ENCODE measurements at places on chromosomes 11 and 22.

- DNase-seq = no peak
Observed at GRCh38 chr11:2518111-2518982, 73.5 kb downstream of the KCNQ1 start.

GRCh38 chr11:128776424-128777284, 82.8 kb downstream of the FLI1 start:
- DNase-seq = no peak

DNA sequence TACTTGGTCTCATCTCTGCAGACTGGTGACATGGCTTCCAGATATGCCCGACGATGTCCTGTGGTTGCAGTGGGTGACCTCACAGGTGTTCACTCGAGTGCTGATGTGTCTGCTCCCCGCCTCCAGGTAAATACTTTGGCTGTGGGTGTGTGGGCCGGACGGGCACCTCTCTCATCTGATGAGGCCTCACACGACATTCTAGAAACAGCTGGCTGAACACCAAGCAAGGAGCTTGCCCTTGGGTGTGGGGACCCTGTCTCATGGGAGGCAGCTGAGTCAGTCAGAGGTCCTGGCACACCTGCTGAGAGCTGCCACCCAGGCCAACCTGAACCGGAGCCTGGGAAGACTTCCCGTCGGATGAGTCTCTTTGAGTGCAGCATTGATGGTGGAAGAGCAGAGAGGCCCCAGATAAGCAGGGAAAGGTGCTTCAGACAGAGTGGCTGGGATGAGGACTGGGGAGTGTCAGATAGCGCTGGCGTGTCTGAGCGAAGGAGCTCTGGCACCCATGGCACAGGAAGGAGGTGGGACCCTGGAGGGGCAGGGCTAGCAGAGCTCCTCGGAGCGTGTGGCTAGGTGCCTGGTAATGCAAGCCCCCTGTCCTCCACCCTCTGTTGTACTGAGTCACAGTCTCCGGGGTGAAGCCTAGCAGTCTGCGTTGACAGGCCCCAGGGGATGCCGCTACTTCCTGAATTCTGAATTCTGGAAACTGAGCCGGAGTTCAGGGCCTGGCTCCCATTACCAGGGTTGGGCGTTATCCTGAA, 10.4 kb upstream of the SAMM50 start:
- DNase-seq = no peak

DNA sequence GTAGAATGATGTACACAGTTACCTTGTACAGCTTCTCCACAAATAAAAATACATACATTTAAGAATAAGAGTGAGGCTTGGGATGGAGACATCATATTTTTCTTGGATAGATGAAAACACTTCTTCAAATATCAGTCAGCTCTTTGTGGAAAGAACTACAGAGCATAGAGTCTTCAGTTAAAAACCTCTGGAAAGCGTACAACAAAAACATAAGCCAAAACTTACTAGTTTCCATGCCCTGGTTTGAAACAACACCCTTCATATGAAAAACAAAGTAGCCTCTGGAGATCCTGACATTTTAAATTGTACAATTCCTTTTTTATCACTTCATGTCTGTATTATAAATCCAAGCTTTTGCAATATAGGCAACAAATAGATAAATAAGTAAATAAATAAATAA, 7.0 kb upstream of the CEP126 start:
- DNase-seq = no peak

GRCh38 chr11:35330931-35331330, 88.4 kb downstream of the SLC1A2 start:
- no peak for DNase-seq

DNA sequence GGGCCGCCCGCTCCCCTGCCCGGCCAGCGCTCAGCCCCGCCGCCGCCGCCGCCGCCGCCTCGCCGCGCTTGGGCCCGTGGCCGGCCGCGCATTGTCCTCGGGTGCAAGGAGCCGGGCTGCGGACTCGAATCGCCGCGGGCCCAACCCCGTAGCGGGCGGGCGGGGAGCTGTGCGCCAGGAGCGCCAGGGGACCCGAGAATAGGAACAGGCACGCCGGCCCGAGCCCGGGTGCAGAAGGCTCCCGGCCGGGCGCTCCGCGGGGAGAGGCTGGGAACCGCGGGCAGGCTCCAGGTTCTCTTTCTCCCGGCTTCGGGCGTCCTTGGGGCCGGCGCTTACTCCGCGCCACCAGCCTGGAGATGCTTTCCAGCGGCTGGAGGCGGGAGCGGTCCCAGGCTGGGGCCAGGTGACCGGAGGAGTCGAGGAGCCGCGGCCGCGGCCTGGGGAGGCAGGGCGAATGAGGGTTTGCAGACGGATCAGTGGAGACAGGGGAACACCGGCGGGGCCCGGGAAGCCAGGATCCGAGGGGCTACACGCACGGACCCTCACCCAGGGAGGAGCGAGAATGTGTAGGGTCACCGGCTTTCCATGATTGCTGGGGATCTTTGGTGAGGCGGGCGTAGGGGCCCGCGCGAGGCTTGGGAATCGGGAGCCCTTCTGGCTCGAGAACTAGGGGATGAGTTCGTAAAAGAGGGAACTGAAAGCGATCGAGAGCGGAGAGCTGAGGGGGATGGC, 726 bp downstream of the PKNOX2 start:
- DNase-seq = peak; percentile 18

- no peak for DNase-seq
Observed at GRCh38 chr11:104892723-104893511, 5.3 kb downstream of the CASP12 start.

GRCh38 chr22:47201996-47202818, 439.8 kb downstream of the TBC1D22A start:
- DNase-seq = no peak

Data from activated T-cell treated with anti-CD3 and anti-CD28 coated beads for 48 hours (primary cell).